ENCODE measurements at places on chromosomes 12 and 14.

DNA sequence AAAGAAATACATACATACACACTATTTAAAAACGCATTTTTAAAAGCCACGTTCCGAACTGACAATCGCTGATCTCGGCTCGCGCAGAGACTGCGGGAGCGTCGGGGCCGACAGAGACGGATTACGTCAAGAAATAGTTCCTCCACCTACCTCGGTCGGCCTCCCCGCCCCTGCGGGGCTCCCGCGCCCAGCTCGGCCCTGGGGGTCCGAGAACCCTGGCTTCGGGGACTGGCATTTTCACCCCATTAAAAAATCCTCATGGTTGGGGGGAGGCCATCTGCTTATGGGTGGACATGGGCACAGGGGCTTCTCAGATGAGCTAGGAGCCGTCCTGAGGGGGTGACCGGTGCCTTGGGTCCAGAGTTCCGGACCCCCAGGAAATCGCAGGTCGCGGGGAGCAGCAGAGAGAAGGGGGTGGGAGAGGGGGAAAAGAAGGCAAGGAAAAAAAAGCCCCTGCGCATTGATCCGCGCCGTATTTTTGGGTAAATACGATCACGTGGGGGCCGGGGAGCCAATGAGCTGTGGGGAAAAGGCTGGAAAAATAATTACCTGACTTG, 324 bp upstream of the HOXC9 start:
- DNase-seq = no peak

GRCh38 chr14:60565211-60565610, 56.3 kb downstream of the SIX6 start:
- no peak for DNase-seq

DNA sequence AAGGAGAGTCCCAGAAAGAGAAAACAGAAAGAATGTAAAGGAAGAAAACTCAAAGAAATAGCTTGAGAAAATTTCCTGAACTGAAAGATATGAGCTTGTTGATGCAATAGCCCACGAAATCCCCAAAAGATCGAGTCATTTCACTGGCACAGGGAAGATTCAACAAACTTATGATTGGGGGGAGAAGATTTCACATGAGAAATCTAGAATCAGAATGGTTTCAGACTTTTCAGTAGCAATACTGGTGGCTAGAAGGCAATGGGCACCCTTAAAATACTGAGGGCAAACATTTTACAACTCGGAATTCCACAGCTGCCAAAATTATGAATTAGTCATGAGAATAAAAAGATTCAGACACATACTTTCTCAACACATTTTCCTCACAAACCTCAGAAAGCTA, 8.9 kb upstream of the KRT7 start:
- no peak for DNase-seq

- DNase-seq = no peak
Measured at GRCh38 chr12:104165801-104166200, 27.8 kb upstream of the NFYB start.

DNA sequence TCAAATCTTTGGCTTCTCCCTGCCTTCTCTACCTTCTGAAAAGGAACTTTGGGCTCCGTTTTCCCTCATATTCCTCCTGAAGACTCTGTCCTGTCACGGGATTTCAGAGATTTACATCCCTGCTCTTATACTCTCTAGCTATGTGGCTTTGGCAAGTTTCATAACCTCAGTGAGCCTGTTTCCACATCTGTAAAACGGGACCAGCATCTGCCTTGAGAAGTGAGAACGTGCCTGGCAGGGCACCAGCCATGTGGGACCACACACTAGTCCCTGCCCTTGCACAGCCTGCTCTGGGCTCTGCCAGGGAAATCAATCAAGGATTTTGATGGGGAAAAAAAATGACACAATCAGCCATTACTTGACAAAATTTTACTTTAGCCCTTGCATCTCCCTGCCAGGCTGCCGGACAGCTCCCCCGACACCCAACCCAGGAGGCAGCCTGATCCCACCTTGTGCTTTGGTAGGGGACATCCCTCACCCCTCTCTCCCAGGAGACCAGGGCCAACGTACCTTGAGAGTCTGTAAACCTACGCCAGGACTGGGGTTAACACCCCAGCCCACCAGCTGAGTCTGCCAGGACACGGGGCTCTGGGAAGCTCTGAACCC, 8.5 kb downstream of the PHETA1 start:
- DNase-seq = no peak

GRCh38 chr12:6072302-6072752, 52.1 kb downstream of the VWF start:
- DNase-seq = no peak

GRCh38 chr14:61480704-61481285, 159.4 kb downstream of the PRKCH start:
- DNase-seq = no peak

- DNase-seq = no peak
Measured at GRCh38 chr14:97025722-97026121, 228.5 kb downstream of the VRK1 start.

- DNase-seq = no peak
Measured at GRCh38 chr12:52575256-52575655, 1.6 kb upstream of the KRT74 start.
